ENCODE measurements at places on chromosomes 4 and X.

- DNase-seq: peak; percentile 57
Measured at GRCh38 chr4:56909086-56909894, 1.6 kb downstream of the REST start.

- peak; percentile 63 for DNase-seq
Measured at GRCh38 chr4:1809754-1810502, 16.8 kb downstream of the FGFR3 start.

- DNase-seq: no peak
Measured at GRCh38 chr4:7558436-7558835, 123.7 kb upstream of the PSAPL1 start.

DNA sequence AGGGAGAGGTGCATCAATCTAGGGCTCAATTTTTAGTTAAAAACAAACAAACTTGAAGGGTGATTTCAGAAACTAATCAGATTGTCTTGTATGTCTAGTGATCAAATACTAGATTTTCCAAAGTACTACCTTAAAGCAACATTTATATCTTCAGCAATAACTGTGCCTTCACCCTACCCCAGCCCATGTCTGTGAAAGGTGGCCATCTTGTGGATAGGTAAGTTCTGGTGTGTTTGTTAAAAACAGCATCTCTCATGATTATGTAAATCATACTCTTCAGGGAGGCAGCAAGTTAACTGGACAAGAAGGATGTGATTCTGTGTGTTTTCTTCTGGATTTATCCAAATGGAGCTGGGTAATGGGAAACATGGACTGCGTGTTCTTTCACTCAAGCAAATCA, 81.4 kb upstream of the ACSL1 start:
- no peak for DNase-seq

DNA sequence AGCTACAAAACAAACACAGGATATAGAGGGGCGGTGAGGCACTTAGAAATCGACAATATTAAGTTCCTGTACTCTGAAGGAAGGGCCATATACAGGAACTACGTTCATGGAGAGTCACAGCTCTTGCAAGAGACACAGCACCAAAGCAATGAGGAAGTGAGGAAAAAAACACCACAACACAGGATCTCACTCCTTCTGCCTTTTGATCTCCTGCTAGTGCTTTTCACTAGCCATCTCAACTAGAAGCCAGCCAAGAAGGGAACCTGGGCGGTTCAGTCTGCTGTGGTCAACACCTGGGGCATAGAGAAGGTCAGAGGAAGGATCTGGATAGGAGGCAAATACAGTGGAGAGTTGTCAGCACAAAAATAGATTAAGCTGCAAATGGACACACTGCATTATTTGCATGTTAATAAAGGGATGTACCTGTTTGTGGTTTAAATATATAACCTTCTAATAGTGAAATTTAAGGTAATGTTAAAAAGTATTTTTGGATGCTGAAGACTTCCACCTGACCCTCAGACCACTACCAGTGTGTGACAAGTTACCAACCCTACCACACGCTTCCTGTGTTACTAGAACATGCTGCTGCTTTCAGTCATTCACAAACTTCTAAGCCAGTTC, 104.6 kb downstream of the DTHD1 start:
- no peak for DNase-seq

- DNase-seq: no peak
Measured at GRCh38 chrX:123818243-123818642, 41.6 kb upstream of the XIAP start.

DNA sequence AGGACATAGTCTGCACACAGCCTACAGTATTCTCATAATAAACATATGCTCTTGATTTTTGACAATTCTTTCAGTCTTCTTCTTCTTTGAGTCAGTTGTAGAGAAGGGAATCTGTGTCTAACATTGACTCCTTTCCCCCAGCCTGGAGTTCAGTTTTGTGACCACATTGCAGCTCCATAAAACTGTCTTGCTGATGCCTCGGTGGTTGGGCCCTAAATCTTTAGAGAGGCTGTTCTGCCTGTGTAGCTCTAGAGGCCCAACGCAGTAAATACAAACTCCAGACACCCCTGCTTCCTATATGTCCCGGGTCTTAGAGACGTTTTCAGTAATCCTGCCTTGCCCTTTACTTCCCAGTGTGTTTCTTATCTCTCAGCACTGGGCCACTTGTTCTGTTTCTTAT, 639.5 kb upstream of the AADAT start:
- DNase-seq: no peak

- DNase-seq: no peak
Measured at GRCh38 chr4:129345609-129346008, 249.7 kb downstream of the C4orf33 start.

- DNase-seq: no peak
Measured at GRCh38 chr4:124757126-124757525, 44.6 kb upstream of the ANKRD50 start.

- no peak for DNase-seq
Measured at GRCh38 chr4:12778191-12778590, 705.9 kb downstream of the RAB28 start.

GRCh38 chr4:146638786-146639505, at the start of gene POU4F2:
POU4F2 (plus strand) TSS chr4:146638893; CDS start chr4:146639141, 248 bp downstream.
- no peak for DNase-seq

DNA sequence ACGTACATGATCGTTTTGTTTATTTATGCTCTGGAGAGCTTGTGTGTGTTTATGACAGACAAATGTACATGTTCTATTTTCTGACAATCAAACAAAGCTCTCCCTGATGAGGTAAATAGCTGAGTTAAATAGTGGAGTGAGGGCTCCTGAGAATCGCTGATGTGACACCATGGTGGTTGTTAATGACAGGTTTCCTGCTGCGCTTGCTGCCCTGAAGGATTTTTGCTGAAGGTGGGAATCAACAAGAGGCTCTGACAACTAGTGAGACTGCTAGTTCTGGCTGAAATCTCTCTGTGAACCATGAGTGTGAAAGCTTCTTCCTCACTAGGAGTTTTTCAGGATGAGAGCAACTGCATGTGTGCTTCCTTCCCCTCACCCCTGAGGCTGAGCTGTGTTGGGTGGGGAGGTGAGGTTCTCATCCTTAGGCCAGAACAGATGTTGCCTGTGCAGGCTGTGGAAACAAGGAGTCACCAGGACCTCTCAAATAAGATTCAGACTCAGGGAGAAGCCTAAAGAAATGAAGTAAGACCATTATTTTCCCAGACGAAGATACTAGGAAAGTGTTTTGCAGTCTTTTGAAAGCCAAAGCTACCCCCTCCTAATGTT, 173.4 kb upstream of the JADE1 start:
- peak; percentile 33 for DNase-seq

DNA sequence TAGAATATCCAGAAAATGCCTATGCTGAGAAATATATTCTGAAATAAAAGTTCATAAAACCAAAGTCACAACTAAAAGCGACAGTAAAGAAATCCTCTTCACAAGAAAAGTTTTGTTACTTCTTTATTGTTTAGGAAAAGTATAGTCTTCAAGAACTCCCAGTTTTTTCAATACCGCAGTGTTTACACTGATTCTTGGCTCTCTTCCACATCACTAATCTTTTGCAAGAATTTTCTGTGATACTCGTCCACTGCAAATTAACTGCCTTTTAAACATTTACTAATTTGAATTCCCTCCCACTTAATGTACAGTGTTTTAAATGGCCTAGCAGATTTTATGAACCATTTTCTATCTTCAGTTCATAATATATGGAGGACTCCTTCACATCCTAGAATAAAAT, 65.1 kb downstream of the HPGDS start:
- no peak for DNase-seq

GRCh38 chrX:19375546-19375945, 31.8 kb downstream of the PDHA1 start:
- no peak for DNase-seq

DNA sequence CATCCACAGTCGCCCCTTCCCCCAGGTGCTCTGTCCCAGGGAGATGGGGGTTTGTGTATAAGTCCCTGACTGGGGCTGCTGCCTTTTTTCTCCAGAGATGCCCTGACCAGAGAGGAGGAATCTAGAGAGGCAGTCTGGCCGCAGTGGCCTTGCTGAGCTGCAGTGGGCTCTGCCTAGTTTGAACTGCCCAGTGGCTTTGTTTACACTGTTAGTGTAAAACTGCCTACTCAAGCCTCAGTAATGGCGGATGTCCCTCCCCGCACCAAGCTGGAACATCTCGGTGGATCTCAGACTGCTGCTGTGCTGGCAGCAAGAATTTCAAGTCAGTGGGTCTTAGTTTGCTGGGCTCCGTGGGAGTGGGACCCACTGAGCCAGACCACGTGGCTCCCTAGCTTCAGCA, 102.6 kb upstream of the GIMD1 start:
- DNase-seq: no peak

- DNase-seq: no peak
Measured at GRCh38 chr4:163395758-163396157, 52.1 kb downstream of the NPY5R start.

GRCh38 chr4:109816894-109817293, 1.3 kb downstream of the GAR1 start:
- no peak for DNase-seq

DNA sequence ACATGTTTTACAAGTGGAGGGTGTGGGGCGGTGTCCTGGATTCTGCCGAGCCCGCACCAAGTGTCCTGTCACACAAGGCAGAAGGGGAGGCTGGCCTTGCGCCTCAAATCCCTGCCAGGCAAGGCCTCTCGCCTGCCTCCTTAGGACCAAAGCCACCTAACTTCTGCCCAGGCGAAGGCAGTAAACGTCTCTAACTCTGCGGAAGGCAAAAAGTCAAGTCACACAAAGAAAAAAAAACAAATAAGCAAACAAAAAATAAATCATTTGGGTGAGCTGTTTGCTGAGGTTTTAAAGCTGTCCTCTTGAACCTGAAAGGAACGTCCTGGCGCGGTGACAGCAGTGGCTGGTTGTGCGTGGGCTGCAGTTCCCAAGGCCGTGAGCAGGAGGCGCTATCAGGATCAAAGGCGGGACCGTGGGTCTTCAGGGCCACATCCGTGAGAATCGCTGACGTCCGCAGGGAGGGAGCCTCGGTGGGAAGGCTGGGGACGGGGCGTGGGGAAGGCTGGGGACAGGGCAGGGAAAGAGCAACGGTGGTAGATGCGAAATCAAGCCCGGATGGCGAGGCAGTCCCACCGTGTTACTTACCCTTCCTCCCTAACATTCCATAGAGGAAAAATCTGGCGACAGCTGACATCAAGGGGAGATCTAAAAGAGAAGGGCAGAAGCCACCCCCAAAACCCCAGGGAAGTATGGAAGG, 99.1 kb downstream of the TRAPPC11 start:
- DNase-seq: no peak

DNA sequence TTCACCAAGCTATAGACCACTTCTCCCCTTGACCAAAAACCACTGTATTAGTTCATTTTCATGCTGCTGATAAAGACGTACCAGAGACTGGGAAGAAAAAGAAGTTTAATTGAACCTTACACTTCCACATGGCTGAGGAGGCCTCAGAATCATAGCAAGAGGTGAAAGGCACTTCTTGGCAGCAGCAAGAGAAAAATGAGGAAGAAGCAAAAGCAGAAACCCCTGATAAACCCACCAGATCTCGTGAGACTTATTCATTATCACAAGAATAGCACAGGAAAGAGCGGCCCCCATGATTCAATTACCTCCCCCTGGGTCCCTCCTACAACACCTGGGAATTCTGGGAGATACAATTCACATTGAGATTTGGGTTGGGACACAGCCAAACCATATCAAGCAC, 97.8 kb downstream of the DOCK11 start:
- DNase-seq: no peak

- DNase-seq: no peak
Measured at GRCh38 chr4:119504616-119505015, 124.0 kb downstream of the PDE5A start.

DNA sequence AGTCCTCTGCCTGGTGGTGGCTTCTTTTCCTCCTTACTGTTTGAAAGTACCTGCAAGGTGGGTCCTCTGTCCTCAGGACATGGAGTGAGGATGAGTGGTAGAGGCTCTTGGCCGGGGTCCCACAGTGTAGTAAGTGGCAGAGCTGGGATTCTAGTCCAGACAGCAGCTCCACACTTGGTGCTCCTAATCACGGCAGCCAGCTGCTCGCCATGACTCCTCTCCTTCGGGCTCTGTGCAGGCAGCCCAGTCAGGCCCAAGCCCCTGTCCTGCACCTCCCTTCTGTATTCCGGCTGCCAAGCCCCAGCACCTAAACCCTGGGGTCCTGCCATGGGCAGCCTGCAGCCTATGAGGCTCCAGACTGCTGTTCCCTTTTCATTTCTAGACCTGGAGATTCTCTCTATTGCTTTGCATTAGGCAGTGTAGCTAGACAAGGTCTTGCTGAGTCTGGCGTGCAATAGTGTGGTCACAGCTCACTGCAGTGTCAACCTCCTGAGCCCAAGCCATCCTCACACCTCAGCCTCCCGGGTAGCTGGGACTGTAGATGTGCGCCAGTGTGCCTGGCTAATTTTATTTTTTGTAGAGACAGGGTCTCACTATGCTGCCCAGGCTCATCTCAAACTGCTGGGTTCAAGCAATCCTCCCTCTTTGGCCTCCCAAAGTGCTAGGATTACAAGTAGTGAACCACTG, 24.9 kb downstream of the NSD2 start:
- no peak for DNase-seq

- DNase-seq: no peak
Measured at GRCh38 chrX:7943600-7944245, 16.5 kb upstream of the PNPLA4 start.

DNA sequence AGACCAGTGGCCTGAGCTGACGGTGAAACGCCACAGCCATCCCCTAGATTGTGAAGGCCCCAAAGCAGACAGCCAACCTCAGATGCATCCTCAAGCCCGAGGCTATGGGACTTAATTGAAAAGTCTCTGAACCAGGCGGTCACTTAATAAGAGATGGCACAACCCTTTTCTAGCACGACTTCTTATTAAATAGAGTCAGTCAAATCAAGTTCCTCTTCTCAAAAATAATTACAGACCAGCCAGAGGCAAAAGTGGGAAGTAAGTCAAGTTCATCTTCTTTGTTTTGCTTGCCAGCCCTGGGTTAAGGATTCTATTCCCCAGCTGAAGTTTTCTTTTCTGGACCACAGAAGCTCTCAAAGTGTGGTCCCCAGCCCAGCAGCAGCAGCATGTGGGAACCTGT, 9.7 kb upstream of the SH3KBP1 start:
- DNase-seq: no peak

DNA sequence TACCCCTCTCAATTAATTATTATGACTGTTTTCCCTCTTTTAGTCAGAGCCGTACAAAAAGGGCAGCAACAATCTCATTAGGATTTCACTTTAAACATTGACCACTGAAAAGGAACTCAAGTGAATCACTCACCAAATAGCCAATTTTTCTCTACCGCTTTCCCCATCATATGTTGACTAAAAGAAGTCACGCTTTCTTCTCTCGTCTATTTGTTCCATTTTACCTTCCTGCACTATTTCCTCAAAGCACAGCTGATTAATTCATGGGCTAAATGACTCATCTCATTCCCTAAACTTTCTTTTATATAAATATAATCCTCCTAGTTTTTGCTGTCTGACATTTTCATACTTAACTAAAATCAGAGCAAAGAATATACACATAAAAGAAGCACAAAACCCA, 8.2 kb downstream of the MID1 start:
- DNase-seq: no peak

- DNase-seq: no peak
Measured at GRCh38 chr4:8403976-8404375, 36.5 kb downstream of the ACOX3 start.
